ENCODE measurements at places on chromosomes 1 and 21.

DNA sequence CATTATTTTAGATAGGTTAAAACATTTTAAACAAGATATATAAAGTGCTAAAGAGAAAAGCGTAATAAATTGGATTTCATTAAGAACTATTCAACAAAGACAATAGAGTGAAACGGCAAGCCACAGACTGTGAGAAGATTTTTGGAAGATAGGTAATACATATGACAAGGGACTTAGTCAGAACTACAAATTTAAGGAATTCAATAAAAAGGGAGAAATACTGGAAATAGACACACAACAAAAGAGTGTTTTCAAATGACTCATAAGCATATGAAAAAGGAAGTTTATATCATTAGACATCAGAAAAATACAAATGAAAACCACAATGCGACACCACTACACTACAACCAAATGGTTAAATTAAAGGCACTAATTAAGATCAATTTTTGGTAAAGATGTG, 90.5 kb downstream of the GDAP2 start:
- no peak for DNase-seq

GRCh38 chr1:190126728-190127127, 350.9 kb downstream of the BRINP3 start:
- no peak for DNase-seq

DNA sequence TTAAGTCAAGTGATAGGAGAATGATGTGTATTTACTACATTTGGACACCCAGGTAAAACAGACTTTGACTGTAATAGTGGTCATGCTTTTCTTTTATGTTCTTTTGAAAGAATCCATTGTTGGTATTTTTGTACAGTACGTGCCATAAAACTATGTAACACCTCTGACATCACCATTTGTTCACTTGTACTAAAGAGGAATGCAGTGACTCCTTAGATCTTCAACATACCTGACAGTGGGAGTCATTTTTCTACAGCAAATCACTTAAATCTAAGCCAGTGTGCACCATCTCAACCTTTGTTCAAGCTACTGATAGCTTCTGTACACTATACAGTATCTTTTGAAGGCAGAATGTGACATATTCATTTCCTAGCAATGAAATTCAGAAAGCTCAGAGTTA, 6.3 kb upstream of the PLD5 start:
- DNase-seq = no peak

DNA sequence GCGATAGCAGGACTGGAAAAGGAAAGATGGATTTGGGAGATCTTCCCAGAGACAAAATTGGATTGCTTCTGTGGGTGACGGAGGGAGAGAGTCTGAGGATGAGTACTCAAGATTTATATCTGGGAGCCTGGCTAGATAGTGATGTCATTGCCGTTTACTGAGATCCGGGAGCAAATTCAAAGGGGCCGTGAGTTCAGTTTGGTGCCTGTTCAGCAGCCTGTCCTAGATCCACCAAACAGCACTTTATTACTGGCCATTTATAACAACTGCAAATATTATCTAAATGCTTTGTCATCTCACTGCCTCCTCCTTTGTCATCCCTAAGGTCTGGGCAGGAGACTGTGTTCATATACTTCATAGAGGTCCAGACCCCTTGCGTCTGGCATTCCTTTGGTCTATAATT, 29.2 kb downstream of the MAPKAPK2 start:
- DNase-seq = no peak

- DNase-seq = no peak
Measured at GRCh38 chr1:69693921-69694675, 126.4 kb downstream of the LRRC7 start.

DNA sequence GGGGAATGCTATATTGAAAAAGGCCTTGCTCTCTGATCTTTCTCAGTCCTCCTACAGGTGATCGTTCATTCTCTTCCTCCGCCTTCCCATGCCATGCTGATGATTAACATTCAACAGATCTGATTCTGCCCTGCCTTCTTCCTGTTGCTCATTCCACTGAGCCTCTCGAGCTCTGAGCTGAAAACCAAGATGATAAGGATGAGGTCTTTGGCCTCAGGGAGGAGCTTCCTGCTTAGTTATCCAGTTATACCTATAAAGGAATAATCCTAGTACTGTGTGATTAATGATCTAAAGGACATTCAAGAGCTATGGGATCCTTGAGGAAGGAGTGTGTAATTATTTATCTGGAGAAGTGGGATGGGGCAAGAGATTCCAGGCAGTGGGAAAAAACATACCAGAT, 25.2 kb upstream of the MAP3K7CL start:
- no peak for DNase-seq

DNA sequence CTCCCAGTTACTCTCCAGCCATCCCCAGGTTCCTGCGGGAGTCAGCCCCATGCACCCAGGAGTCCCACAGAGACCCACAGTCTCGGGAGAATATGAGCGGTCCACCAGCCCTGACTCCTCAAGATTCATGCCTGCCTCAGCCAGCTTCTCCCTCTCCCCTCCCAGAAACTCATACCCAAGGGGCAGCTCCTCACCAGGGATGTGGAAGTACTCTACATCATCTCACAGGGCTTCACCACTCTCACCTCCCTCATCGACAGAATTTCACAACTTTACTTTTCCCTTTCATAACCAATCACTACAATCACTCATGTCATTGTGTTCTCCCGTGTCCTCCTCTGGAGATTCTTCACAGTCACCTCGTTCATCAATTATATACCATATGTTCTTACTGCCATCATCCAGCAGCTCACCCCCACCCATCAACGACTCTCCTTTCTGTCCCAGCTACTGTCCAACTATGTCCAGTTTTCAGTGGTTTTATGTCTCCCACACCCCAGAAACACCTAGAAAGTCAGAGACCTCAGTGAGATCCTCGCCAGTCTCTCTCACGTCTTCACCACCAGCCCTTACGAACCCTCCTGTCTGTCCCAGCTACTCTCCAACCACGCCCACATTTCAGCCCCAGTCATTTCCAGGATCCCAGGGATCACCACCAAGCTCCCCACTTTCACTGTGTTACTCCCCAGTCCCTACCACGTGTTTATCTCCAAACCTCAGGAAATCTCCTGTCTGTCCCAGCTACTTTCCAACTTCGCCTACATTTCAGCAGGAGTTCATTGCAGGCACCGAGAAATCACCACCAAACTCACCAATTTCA, 1530.1 kb upstream of the TPTE start:
- no peak for DNase-seq

DNA sequence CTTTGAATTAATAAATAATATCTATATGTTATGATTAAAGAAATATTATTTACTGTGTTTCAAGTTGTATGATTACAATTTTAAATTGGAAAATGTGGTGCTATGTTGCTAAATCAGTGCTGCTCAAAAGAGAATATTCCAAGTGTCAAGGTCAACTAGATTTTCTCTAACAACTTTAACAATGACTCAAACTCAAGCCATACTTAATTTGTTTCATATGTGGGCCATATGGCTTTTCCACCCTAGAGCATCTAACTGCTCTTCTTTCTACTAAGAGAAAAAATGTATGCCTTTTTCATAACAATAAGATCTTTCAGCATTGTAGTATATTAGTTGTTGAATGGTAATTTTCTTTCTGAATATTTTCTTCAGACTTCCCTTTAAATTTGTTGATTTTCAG, 8.3 kb upstream of the SYT14 start:
- DNase-seq = no peak

GRCh38 chr1:172745014-172745413, 86.1 kb downstream of the FASLG start:
- peak; percentile 59 for DNase-seq

- no peak for DNase-seq
Measured at GRCh38 chr1:115428256-115428655, 90.2 kb upstream of the NGF start.

GRCh38 chr1:243984788-243985187, 66.3 kb upstream of the ZBTB18 start:
- DNase-seq = no peak

GRCh38 chr1:226211181-226211821, 12.2 kb upstream of the MIXL1 start:
- DNase-seq = no peak

DNA sequence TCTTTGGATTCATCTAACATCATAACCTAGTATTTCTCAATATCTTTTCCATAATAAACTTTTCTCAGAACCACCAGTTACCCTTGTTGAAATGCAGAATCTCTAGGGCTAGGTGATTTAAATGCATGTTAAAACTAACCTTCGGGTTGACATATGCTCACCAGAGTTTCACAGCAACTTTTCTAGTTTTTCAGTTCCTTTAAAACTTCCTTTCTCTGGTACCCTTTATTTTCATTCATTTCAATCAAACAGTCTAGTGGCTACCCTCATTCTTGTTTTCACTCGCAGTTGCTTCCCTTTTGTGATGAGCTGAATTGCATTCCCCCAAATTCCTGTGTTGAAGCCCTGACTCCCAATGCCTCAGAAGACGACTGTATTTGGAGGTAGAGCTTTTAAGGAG, 712.8 kb upstream of the CHRM3 start:
- DNase-seq = no peak

- DNase-seq = no peak
Measured at GRCh38 chr1:27144920-27145661, 9.8 kb downstream of the SLC9A1 start.

GRCh38 chr1:38166461-38166860, 119.9 kb upstream of the POU3F1 start:
- DNase-seq = no peak

DNA sequence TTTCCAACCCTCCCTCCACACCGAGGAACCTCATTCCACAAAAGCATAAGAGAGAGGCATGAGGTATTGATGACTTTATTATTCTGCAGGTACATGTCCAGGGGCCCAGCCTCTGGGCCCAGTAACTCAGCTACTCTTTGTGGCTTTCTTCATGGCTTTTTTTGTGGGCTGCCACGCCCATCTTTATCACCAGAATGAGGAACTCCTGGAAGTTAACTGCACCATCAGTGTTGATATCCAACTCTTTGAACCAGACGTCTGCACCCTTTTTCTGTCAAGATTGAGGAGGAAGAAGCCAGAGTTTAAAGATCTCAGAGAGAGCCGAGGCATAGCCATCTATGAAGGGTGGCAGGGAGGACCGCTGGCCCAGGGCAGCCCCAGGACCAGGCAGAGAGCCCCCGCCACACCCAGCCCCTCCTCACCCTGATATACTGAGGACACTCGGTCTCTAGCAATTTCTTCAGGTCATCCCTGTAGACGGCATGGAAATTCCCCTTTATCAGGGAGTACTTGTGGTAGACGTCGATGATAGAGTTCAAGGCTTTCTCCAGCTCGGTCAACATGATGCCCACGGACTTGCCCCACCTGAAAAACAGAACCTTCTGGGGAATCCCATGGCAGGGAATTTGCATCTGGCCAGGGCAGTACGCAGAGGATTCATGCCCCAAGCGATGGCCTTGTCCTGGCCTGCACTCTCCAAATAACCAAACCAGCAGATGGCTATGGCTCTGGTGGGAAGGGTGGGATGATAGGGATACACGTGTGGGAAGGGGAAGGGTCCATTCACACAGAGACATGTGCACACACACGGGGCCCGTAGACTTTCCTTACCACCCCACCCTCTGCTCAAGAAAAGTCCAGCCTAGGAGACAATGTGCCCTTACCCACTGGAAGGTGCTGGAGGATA, 647 bp downstream of the S100A8 start:
- no peak for DNase-seq

- DNase-seq = no peak
Measured at GRCh38 chr1:195185321-195185720, 1422.9 kb downstream of the KCNT2 start.

DNA sequence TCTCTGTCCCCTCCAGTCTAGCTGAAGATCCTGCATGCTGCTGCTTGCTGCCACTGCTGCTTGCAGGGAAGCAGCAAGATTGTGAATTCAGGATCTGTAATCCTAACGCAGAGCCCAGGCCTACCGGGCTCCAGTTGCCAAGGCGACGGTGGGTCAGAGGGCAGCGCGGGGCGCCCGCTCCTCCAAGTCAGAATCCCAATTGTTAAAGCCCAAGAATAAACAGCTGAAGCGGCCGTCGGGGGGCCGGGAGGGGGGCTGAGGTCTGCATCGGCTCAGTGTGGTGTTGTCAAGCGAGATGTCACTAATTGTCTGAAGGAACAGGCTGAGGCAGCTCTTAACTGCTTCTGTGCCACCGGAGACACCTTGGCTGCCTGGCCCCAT, 36.8 kb downstream of the AHDC1 start:
- no peak for DNase-seq

GRCh38 chr1:5388622-5389021, 603.6 kb downstream of the NPHP4 start:
- no peak for DNase-seq

DNA sequence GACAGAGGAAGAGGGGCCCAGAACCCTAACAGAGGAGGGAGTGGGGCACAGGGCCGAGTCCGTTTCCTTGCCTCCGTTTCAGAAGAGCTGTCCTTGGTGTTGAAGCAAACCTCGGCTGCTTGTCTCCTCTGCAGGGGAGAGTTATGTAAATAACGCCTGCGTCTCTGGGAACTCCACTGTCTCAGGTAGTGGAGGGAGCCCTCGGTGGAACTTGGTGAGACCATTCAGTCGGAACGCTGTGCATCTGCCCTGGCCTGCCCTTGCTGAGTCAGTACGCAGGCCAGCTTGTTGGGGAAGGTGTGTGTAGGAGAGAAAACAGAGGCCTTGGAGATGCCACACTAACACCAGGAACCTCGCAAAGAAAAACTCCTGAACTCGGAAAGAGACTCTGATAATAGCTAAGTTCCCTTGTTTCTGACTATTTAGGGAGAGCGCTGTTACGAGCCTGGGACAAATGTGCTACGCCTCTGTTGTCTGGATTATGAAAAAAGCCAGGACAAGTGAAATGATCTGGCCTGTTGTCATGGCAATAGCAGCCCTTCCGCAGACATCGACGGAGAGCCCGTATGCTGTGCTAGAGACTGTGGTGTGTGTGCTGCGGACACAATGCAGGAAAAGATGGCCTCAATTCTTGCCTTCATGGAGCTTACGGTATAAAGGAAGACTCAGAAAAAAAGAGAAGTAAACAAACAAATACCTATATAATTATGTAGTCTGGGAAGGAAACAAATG, 94.6 kb upstream of the AKT3 start:
- DNase-seq = no peak

- no peak for DNase-seq
Measured at GRCh38 chr1:165539908-165540307, 3.9 kb upstream of the LRRC52 start.

- DNase-seq = no peak
Measured at GRCh38 chr1:247669225-247669624, 10.3 kb downstream of the OR13G1 start.

GRCh38 chr1:117565745-117566455, 39.9 kb upstream of the TENT5C start:
- DNase-seq = no peak

DNA sequence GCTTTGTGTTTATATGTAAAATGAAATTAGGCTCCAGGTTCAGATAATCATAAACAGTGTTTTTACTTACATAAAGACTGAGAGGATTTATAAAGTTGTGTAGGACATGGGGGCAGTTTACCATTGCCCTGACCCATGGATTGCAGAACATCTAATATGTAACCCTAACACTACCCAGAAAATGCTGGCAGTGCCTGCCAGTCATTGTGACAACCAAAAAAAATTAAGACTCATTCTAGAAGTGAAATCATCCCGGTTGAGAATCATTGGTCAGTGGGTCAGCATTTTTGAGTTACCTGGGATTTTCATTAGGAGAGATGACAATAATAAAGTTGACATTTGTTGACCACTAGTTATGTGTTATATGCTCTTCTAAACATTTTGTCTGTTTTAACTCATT, 31.2 kb upstream of the THEM4 start:
- no peak for DNase-seq

GRCh38 chr1:150619576-150620509, 9.6 kb downstream of the ENSA start:
- DNase-seq = no peak

Measured in CMK (cell line).